ENCODE measurements at places on chromosomes 1 and 21.
A peak's percentile ranks its signal among the peaks of the same experiment; 100 is the strongest.

- peak; percentile 31 for DNase-seq
These were observed 531 bp upstream of the HMGN2 start for GRCh38 chr1:26471498-26472319.

DNA sequence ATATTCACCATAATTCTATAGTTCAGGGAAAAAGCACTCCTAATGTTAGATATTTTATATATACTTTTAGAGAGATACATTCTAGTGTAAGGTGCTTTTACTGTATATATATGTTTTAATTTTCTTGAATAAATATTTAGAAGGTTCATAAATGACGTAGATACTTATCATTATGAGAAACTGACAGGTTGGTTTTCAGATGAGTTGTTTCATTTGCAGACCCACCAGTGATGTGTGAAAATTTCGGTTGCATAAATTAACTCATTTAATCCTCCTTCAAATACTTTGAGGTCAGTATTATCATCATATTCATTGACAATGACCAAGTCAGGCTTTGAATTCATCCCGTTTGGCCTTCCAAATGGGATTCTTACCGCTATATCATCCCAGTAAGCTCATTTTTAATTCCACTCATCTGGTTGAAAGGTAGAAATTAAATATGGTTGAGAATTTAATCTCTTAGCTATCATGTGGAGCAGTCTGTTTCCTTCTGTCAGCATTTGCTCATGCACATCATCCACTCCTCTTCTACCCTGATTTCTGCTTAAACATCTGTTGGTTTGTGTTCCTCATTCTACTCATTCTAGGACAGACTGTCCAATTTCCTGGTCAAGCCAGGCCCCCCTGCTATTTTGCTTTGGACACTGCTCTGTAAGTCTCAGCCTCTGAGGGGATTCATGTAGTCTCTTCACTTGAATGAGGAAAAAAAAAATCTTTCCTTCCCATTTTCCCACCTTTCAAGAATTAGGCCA lies 1156.6 kb downstream of the PLA2G4A start:
- no peak for DNase-seq

DNA sequence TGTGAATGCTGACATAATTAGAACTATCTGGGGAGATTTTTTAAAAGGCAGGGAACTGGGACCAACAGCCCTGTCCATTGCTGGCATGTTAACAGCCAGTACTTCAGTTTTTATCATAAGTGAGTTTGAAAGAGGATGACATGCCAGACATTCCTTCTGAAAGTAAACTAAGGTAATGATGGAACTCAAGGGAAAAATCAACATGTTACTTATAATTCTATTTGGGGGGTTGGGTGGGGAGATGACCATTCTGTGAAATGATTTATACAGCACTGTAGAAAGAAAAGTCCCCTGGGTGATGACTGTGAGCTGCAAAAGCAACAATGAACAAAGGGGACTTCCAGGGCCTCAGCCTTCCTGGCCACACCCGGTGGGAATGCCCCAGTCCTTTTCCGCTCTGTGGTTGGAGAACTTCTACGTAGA lies 5.4 kb upstream of the LAMC2 start:
- peak; percentile 38 for DNase-seq

GRCh38 chr1:67675800-67676199 lies 9.2 kb upstream of the GADD45A start:
- DNase-seq = no peak

GRCh38 chr1:23810818-23811540 lies 10.4 kb upstream of the GALE start:
- DNase-seq = peak; percentile 45

DNA sequence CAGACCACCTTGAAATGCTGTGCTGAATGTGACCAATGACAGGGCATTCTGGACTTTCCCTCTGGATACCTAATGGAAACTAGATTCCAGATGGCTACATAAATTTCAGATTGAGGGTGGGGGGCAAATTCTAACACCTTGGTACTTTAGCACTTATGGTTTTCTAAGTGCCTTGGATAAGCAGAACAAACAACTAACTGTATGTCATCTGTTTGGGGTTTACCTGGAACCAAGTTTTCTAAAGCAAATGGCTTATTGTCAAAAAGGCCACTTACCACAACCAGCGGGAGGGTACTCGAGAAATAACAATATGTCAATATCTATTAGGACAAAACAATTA lies 39.1 kb downstream of the GPR3 start:
- DNase-seq = no peak

DNA sequence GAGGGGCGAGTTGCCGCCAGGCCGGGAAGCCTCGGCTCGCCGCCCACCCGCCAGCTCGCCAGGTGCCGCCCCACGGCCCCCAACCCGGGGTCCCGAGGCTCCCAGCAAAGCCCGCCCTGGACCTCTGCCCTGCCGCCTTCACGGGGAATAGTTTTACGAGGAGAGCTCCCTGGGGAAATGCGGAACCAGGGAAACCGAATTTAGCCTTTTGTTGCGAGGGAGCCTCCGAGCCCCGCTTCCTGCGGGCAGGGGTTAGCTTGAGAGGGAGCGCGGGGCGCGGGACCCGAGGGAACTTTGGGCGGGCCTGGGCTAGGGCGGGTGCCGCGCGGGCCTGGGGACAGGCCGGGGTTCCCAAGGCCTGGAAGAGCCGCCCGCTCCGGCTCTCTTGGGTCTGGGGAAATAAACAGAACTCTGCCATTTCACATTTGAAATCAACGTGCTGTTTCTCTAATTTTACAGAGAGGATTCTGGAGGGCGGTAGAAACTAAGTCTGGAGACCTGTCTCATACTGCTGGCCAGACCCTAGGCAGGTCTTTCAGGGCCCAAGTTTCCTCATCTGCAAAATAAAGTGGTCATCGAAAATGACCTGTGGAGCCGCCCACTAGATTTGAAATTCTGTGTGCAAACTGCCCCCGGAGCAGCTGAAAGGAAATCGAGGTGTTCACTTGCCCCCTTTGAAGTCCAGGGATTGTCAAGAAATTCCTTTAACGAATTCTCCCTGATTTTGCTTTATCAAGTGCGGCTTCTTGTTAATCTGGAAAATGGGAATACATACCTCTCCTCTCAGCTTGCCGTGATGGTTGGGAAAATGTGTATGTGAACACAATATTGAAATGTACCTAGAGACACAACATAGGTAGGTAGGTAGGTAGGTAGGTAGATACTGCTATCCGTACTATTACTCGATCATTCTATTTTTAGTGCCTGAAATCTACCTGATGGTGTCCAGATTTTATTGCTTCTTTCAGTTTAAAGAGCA lies 749 bp upstream of the GLUL start:
- DNase-seq = no peak

GRCh38 chr1:207004931-207005830 lies 27.4 kb downstream of the C1orf116 start:
- DNase-seq = no peak

- no peak for DNase-seq
These were observed 4.6 kb downstream of the COL18A1 start for GRCh38 chr21:45409466-45410150.

DNA sequence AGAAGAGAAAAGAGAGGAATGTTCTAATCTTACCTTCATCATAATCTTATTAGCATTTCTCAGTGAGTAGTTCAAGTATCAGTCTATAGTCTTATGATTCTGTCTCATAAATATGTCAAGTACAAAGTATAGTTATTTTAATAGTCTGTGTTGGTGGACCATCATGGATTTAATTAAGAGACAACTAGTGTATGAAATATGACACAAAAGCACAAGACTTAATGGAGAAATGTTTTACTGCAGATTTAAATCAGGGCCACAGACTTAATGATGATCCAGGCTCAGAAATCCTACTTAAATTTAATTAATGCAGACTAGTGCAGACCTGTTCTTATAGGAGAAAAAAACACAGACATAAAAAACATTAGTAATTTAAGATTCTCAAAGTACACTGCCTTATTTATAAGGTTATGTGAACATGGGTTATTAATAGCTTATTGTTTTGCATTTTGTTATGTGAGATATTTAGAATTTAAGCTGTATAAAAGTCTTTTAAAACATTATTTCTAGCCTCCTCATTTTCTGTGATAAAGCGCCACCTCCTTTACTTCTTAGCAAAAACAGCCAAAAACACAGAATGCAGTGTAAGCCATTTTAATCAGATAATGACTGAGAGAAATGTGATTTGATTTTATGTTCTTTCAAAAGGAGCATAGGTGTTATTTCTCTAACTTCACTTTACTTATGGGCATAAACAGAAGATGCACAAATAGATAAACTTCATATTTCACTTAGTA lies 255.0 kb upstream of the SNX7 start:
- DNase-seq = no peak

DNA sequence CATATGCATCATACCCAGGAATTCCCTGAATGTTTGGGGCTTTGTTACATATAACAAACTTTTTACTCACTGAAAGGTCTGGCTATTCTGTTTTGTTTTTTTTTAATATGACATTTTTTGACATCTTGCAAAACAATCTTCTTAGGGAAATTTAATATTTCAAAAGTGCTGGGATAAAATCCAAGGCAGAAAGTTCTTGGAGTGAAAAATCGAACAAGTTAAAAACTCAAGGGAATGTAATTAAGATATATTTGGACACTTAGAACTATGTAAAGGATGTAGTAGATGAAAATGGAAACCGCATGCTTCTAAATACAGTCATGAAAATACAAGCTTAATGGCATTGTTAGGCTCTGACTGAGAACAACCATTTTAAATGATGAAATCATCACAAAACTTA lies 8.6 kb downstream of the CHODL start:
- no peak for DNase-seq

- DNase-seq = no peak
These were observed 101.1 kb downstream of the JAK1 start for GRCh38 chr1:64865105-64865757.

DNA sequence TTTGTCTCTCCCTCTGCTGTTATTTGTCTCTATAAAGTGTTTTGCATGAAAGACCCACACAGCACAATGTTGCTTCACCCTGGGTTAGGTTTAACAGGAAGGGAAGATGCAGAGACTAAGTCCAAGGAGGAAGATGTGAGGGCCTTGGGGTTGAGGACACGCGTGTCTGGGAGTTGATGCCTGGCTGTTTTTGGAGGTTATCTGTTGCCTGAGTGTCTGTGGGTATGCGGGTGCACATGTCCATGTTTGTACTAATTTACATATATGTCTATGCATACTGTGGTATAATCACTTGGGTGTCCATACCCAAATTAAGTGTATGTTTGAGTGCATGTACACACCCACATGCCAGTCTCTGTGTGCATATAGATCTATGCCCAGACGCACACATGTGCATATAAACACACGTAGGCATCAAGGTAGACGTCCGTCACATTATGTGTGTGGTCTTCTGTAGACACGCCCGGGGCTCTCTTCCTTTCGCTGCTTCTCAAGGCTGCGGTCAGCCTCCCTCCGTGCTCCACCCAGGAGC lies 962 bp upstream of the MAN1C1 start:
- DNase-seq = no peak

DNA sequence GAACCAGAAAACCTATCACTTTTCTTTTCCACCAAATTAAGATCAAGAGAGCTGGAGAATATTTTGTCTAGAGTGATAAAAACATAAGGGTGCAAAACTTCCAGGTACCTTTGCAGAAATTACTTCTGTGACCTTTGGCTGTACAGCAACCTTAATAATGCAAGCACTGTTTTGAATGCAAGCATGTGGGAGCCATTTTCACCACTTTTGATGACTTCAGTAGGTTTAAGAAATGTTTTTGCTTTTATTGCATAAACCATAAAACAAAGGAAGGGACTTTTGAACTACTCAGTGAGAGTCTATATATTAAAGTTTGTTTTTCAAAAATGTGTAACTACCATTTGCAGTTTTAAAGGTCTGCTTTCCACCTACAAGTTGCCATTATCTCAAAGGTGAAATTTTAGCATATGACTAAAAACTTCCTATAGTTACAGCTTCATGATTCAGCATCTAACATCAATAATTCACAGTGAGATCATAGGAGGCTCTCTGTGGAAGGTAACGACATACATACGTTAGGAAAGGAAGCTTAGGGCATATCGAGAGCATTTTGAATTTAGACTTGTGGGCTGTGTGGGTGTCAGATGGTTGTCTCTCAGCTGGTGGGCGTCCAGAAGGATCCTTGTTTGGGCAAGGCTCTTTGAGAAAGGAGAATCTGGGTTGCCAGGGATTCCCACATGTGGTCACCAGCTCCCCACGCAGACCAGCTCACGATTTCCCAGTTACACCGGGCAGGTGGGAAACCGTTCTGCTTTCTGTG lies 1.1 kb upstream of the GADD45A start:
- DNase-seq = peak; percentile 13

GRCh38 chr1:65830306-65830705 lies 37.6 kb downstream of the PDE4B start:
- peak; percentile 27 for DNase-seq

- DNase-seq = no peak
These were observed 30.4 kb upstream of the RNF2 start for GRCh38 chr1:185014941-185015340.

DNA sequence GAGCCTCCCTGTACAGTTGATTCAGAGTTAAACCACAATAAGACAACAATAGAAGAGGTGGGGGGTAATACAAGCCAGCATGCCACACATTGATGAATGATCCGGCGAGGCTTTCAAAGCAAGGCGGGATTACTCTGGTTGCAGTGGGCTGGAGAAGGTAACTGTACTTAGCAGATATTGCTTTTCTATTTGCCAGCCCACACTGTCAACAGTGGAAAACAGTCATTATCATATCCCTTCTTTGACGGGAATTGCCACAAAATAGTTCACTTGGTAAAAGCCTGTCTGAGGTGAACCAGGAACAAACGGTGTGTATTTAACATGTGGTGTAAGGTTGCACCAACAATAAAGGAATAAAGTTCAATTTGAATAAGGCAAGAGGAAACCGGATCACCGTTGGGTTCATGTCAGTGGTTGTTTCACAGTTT lies 5.8 kb upstream of the KCNJ15 start:
- no peak for DNase-seq

GRCh38 chr1:9246841-9247785 lies 12.5 kb downstream of the H6PD start:
- DNase-seq = no peak

- no peak for DNase-seq
These were observed 579 bp downstream of the SH3BP5L start for GRCh38 chr1:248825136-248825535.

DNA sequence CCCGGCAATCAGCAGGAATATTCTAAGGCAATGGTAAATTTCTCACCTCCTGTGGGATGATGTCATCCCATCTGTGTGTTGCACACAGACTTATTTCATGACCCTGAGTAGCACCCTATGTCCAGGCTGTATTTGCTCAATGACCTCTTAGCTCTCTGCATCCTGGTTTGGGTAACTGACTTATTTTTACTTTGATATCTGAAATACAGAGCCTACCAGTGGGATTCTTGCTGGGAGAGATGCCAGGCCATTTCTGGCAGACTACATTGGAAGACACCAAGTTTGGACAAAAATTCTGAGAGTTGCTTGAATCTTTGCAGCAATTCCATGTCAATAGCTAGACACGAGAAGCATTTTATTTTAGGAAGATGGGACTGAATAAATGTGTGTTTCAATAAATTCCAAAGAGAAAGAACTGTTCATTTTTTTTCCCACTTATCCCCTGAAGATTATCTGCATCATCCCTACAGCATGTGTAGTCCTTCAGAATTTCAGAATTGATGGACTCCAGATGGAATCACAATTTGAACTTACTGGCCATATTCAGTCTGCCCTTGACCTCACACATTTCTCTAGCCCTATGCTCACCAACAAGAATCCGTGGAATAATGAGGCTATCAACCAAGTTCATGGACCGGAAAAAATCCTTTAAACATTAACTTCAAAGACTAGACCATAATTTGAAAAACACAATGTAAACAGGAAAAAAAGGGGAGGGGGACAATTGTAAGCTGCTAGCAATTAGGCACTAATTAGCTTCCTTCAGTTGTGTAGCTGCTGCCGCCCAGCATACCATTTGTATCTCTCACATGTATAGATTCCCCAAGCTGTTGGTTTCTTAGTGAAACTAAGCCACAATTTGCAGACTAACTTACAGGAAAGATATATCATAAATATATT lies 226.5 kb downstream of the HMCN1 start:
- DNase-seq = no peak

Data from activated T-helper 1 cell treated with anti-CD3 and anti-CD28 coated beads, Interleukin-12 subunit alpha, Interleukin-12 subunit beta, Interleukin-2, Interleukin-4 antibody, amounts not matched to agents 30 ng/mL and 10 ng/mL and 1 ng/mL, durations not matched to agents 14 hours and 24 hours and 36 hours (primary cell).